ENCODE measurements at places on chromosomes 5 and 9. TPM values are rescaled to one million over a fixed set of nuclear protein-coding genes. Genes with fewer than 3 reads are reported as not detected.

PTGER4 gene
- total RNA-seq, result 14.8 TPM

SLIT3 gene
- 83.6 TPM for total RNA-seq

GFI1B gene
- not detected for total RNA-seq

SNCB gene
- total RNA-seq, result not detected

KYAT1 gene
- total RNA-seq, result 3.8 TPM

RFESD gene
- 1.1 TPM for total RNA-seq

ENTREP1 gene
- 3.9 TPM for total RNA-seq

AGXT2 gene
- total RNA-seq, result not detected

FOXI1 gene
- total RNA-seq, result not detected

SMIM32 gene
- not detected for total RNA-seq

AFAP1L1 gene
- 49.3 TPM for total RNA-seq

CMBL gene
- total RNA-seq, result 17.3 TPM

SLC27A6 gene
- not detected for total RNA-seq

CDKN2B-AS1 gene
- total RNA-seq, result 0.64 TPM

LRRTM2 gene
- total RNA-seq, result 1.3 TPM

Measured in mesenteric fat pad (tissue), 1 donor.